ENCODE measurements at places on chromosomes 12 and 14.

DNA sequence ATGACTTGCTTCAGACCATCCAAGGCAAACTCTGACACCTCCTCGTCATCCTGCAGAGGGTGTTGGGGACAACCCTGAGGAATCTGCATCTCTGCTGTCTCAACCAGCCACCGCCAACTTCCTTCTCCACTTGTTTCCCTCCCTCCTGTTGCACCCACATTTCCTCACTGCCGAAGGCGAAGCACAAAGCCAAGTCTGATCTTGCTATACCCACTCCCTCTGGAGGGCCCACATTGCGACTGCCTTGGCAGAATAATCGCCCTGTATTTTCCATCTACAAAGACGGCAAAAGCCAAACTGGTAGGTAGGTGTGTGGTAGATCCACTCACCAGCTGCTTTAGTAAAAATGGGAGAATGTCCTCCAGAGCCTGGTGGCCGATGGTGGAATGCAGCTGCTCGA is 21.8 kb upstream of the RAB35 start:
- DNase-seq = no peak

- no peak for DNase-seq
These were observed 9.4 kb downstream of the HPD start for GRCh38 chr12:121849211-121849610.

- DNase-seq = peak; percentile 16
These were observed 43.5 kb downstream of the FLRT2 start for GRCh38 chr14:85573406-85573805.

GRCh38 chr12:113766879-113767878 is 198.9 kb downstream of the RBM19 start:
- DNase-seq = peak; percentile 83

GRCh38 chr14:70622111-70622712 is 19.5 kb upstream of the TTC9 start:
- DNase-seq = peak; percentile 24

GRCh38 chr12:119725523-119725922 is 57.6 kb downstream of the PRKAB1 start:
- no peak for DNase-seq

- no peak for DNase-seq
These were observed 418.6 kb downstream of the SLC16A7 start for GRCh38 chr12:60014436-60014835.

GRCh38 chr14:51912112-51912786 is 51.8 kb downstream of the GNG2 start:
- DNase-seq = no peak

DNA sequence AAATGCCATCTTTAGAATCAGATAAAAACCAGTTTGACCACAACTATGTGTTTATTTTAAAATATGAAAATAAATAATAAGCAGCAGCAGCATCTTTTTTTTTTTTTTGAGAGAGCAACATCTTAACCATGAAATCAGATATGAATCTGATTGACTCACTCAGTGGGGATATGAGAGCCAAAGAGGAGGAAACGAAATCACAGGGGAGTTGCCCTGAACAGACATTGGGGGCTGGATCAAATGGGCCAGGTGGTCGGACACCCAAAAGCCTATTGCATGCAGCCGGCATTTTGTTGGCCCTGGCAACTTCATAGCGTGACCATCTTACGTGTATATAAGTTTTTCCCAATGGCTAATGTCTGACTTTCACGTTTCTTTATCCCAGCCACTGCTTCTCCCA is 321.1 kb downstream of the NPAS3 start:
- DNase-seq = no peak
